ENCODE measurements at places on chromosomes 13 and 19.

DNA sequence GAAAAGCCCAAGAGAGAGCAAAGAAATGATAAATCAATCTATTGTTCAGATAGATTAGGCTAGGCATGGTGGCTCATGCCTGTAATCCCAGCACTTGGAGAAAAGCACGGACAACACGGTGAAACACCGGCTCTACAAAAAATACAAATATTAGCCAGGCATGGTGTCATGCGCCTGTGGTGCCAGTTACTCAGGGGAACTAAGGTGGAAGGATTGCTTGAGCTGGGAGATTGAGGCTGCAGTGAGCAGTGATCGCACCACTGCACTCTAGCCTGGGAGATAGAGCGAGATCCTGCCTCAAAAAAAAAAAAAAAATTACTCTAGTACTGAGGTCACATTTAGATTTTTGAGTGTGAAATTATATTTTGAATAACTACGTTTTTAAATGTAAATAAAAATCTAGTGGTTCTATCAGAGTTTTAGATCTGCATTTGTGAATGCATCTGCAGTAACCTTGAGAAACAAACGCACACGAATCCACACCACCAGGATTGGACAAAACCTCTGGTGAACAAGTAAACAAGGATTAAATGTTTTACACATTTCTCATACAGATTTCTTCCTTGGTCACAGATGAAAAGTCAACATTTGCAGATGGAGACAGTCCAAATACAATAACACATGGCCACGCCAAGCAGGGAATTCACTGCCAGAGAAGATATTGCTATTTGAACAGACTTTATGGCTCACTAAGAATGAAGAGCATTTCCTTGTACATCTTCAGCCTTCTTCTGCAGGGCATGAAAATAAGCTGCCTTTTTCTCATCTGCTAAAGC, 917.6 kb downstream of the PCDH9 start:
- peak; percentile 27 for DNase-seq

DNA sequence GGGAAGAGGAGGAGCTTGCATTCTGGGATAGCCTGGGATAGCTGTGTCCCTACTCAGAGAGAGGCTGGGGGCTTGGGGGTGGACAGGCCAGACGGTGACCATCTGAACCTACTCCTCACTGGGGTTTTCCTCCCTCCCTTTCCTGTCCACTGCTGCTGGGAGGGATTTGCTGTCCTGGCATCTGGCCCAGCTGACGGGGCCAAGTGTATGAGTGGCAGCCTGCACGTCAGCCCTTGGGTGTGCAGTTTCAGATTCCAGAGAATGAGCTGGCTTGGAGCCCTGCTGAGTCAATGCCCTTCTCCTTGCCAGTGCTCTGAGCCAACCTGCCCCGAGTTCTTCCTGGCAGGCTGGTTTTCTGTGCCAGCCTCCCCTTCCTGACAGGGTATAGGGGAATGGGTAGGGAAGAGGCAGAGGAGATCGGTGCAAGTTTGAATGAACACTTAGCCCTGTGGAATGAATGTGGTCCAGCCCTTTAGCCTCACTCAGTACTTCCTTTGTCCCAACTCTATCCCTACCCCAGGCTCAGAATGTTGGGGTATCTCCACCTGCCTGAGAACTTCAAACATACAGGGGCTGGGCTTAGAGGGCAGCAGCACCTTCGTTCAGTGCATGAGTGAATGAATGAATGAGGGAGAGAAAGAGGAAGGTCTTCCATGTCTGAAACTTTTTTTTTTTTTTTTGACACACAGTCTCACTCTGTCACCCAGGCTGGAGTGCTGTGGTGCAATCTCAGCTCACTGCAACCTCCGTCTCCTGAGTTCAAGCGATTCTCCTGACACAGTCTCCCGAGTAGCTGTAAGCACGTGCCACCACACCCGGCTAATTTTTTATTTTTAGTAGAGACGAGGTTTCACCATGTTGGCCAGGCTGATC, 1.8 kb upstream of the ANGPTL4 start:
- peak; percentile 95 for DNase-seq

- peak; percentile 77 for DNase-seq
Measured at GRCh38 chr13:23427342-23427843, 6.1 kb downstream of the SACS start.

GRCh38 chr13:102561933-102562332, 34.9 kb upstream of the TPP2 start:
- no peak for DNase-seq

DNA sequence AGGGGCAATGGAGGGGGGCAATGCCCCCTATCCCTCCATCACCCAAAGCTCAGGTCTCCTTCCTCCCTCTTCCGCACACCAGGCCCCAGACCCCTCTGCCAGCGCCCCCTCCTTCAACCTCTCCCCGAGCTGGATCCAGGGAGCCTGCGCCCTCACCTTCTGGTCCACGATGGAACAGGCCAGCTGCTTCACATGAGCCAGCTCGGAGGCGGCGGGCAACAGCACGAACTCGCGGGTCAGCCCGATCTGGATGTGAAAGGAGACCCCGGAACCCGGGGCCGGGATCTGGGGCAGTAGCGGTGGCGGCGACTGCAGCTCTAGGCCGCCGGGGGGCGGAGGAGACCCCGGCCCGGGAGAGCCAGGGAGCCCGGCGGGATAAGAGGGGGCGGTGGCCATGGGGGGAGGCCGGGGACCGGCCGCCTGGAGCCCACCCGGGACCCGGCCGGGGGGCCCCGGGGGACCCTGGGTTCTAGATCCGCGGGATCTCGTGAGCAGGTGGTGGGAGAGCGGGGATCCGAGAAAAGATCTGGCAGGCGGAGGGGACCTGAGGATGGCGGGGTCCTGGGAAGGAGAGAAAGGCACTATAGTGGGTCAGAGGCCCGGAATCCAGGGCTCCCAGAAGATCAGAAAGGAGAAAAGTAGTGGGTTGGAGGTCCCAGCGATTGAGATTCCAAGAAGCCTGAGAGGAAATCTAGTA, 791 bp downstream of the PRKD2 start:
- no peak for DNase-seq

GRCh38 chr19:18906605-18907519, 10.9 kb upstream of the CERS1 start:
- no peak for DNase-seq

GRCh38 chr19:10113592-10113963, 2.1 kb downstream of the P2RY11 start:
- no peak for DNase-seq

DNA sequence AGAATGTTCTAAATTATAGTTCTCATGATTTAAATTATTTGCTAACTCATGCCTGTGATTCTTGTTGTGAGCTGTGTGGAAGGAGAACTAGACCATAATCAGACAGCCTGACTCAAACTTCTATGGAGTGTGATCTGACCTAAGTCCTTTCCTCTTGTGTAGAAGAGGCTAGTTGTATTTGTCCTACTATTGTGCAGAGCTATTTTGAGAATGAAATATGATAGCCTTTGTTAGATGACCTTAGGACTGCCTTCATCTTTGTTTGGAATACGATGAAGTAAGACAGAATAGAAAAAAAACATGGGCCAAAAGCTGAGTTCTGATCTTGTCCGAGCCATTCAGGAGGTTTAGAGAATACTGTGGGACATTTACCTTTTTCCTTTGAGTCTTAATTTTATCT, 119.4 kb downstream of the STOML3 start:
- DNase-seq, result no peak

DNA sequence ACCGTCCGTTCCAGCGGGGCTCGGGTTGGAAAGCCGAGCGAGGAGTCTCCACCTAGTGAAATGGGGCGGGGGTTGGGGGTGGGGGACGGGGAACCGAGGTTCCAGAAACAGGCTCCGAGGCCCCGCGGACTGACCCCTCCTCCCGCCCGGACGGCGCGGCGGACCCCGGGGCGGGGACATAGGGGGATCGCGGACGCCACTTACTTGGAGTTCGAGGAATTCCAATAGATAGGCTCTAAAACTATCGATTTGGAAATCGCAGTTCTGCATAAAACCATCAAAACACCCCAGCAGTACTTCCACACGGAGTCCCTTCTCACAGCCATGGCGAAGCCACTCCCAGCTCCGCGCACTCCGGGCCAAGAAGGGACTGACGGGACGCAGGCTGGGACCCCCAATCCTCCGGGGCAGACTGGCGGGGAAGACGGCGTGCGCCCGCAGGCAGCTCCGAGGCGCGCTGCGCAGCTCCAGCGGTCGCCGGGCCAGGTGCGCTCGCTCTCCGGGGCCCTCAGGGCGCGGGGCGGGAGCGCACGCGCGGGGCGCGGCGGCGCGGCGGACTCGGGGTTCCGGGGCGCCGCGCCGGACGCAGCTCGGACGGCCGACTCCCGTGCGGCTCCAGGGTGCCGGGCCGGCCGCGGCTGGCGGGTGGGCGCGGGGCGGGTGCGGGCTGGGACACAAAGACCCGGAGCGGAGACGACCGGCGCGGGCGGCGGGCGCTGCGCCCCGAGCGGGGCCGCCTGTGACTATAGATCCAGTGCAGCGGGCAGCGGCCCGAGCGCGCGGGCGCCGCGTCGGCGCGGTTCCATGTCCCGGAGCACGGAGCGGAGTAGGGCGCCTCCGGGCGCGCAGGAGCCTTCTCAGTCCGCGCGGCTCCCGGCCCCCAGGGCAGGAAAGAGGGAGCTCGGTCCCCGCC, 567 bp downstream of the EFNB2 start:
- DNase-seq, result no peak

- DNase-seq, result no peak
Measured at GRCh38 chr19:12350185-12350889, 15.1 kb downstream of the ZNF442 start.
